ENCODE measurements at places on chromosomes 5 and 9.

DNA sequence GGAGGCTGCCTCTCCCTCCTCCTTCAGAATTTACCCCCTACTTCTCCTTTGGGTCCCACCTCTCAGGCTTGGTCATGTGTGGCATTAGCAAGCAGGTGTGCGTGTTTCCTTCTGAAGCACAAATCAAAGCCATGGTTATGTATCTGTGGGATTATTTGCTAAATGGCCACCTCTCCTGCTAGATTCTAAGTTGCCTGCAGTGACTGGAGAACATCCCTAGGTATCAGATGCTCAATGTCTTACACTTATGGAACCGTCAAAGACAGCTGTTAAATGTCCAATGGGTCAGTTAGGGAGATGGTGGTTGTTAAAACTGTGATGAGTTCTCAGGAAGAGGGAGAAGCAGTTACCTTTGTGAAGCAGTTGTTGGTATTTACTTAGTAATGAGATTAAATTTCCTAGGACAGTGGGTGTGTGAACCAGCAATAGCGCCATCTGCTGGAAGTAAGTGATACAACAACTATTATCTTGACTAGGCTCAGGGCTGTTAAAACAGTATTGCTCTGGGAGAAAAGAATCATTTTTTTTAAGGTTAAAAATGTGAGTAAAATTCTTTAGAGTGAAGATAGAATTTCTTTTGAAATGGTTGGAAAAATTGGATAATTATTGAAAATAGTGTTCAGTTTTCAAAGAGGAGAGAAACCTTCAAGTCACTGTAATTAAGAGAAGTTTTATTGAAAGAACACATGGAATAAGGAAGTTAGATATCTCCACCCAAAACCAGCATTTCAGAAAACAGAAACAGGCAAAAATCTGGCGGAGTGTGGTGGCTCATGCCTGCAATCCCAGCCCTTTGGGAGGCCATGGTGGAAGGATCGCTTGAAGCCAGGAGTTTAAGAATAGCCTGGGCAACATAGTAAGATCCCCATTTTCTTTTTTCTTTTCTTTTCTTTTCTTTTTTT is 71.3 kb downstream of the TMC1 start:
- DNase-seq: peak; percentile 41

- DNase-seq: no peak
Measured at GRCh38 chr9:114671605-114672004, 10.4 kb downstream of the TEX48 start.

GRCh38 chr5:157379983-157380382 is 80.0 kb upstream of the NIPAL4 start:
- no peak for DNase-seq

GRCh38 chr5:33726422-33727165 is 165.2 kb downstream of the ADAMTS12 start:
- DNase-seq: peak; percentile 62

- DNase-seq: no peak
Measured at GRCh38 chr5:11904265-11904906, at the start of gene CTNND2. Gene CTNND2, minus strand, starts transcription at chr5:11904446. Its CDS starts 593 bp downstream, at chr5:11903853.

DNA sequence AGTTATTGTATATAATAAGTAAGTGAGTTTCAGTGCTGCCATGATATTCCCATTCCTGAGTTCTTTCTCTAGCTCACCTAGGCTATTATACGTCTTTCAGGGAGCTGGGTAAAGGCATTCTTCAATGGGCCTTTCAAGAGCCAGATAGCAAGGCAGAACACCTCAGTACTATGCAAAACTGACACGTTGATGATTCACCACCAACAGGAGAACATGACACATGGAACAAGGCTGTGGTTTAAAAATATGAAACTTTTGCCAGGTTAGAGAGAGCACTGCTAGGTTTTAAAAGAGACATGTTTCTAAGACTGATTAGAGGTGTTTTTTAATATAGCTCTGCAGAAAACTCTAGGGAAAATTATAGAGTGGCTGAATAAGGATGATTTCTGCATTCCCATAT is 95.9 kb downstream of the UGCG start:
- DNase-seq: peak; percentile 91

- DNase-seq: peak; percentile 76
Measured at GRCh38 chr5:142671801-142672200, 14.1 kb downstream of the FGF1 start.

DNA sequence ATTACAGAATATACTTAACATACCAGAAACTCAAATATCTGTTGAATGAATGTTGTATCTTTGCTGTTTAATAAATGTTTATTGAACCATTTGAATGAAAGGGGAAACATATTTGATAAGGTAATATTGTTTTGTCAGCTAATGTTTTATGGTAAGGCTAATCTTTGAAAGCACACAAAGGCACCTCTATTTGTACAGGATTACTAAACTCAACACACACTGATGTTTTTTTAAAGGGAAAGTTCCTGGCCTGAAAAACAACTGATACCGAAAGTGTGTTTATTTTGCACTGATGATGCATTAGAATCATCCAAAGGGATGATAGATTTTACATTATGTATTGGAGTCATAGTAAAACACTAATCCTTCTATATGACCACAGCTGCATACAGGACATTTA is 82.5 kb downstream of the ADCY2 start:
- DNase-seq: no peak

- no peak for DNase-seq
Measured at GRCh38 chr5:157892974-157893373, 34.0 kb upstream of the CLINT1 start.

DNA sequence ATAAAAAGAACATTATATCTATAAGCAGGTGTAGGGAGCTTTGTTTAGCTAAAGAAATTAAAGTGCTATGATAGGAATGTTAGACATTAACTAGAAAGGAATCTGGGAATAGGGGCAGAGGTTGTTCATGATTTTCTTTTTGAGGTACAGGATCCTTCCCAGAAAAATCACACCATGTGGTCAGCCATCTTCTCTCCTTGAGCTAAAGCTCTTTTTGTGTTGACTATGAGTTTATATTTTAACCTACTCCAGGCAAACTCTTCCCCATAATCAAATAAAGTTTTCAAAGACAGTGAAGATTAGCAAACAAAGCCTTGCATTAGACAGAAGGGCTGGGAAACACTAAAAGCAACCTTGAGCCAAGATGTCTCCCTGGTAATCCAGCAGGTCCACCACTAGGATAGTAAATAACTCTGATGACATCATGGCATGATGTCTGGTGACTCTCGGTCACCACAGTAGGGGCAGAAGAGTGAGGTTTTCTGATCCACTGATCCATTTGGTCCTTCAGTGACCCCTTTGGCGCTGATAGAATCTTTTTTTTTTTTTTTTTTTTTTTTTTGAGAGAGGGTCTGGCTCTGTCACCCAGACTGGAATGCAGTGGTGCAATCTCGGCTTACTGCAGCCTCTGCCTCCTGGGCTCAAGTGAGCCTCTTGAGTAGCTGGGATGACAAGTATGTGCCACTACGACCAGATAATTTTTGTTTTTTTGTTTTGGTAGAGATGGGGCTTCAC is 30.6 kb upstream of the IL6ST start:
- DNase-seq: no peak

GRCh38 chr5:140202610-140203009 is 27.6 kb downstream of the CYSTM1 start:
- no peak for DNase-seq

- peak; percentile 76 for DNase-seq
Measured at GRCh38 chr5:68505917-68506860, 290.6 kb downstream of the PIK3R1 start.

GRCh38 chr9:120545701-120546550 is 34.0 kb downstream of the CDK5RAP2 start:
- no peak for DNase-seq

DNA sequence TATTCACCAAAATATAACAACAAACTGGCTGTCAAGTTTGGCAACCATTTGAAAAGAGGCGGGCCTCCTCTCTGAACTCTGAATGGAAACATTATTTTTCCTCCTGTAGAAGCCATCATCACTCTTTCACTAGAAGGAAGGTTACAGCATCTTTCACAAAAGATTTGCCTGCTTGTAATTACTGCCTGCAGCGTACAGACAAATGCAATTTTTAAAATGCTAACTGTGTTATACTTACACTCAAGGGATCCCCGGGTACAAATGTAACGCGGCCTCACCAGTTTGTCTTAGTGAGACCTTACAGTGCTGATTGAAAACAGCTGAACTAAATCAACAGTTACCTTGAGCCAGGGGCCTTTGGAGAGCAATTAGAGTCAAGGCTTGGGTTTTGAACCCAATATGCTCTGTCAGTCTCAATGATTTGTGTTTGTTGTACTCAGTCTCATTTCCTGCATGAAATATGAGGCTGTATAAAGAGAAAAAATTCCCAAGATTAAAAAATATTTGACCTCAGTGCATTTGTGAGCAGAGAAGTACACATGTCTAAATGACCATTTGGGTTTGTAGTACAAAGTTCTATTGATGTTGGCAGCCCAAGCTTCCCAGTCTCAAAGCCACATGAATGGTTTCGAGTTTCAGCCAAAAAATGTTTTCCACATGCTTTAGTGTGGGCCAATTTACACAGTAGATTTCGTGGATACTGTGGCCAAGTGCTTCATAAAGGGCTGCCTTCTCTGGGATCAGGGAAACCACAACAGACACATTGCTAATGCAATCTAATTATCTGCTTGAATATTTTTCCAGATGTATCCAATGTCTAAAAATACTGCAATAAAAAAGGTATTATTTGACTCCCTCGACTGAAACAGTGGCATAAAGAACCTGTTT is 500.0 kb downstream of the SPATA31D1 start:
- DNase-seq: peak; percentile 29

DNA sequence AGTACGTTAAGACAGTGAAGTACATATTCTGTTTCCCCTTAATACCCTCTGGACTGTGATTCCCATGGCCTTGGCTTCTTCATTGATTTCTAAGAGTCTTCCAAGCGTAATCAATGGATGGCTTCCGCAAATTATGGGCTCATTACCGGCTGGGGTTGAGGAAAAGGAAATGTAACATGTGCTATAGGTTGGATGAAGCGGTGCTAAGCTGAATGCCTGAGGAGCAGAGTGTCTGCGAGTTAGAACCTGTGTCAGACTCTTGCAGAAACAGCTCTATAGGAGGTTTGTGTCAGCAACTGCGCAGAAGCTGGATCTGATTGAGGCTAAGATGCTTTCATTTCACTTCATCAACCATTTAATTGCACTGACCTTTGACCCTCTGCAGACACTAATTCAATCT is 114.3 kb upstream of the CDH18 start:
- DNase-seq: no peak

GRCh38 chr9:77926371-77926878 is 105.2 kb downstream of the GNAQ start:
- DNase-seq: peak; percentile 71

DNA sequence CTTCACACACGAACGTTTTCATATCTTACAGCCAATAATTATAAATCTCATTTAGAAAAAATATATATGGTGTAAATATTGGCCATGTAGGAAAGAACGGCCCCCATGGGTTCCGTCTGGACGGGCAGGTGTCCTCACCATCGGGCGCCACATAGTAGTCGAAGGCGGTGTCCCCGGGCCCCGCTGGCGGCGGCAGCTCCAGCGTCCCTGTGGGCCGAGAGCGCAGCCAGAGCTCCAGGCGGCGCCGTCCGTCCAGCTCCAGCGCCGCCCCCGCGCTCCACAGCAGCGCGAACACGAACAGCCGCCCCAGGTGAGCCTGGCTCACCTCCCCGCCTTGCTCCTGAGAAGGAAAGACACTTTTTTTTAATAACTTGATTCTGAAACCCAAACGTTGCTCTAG is 134.6 kb downstream of the DNAH5 start:
- DNase-seq: no peak

DNA sequence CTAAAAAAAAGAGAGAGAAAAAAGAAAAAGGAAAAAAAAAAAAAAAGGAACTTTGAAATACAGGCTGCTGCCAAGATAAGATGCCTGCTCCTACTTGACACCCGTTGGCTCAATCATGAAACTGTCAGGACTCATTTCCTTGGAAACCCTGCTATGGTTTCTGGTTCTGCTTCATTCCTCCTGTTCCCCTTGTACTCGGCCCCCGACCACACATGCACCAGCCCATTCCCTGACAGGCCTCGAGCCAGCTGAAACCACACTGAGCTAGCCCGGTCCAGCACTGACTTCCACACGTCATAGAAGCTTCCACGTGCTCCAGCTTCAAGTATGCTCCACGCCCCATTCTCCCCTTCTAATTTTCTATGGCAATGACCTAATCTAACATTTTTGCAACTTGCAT is 93.2 kb downstream of the MYO10 start:
- DNase-seq: no peak

DNA sequence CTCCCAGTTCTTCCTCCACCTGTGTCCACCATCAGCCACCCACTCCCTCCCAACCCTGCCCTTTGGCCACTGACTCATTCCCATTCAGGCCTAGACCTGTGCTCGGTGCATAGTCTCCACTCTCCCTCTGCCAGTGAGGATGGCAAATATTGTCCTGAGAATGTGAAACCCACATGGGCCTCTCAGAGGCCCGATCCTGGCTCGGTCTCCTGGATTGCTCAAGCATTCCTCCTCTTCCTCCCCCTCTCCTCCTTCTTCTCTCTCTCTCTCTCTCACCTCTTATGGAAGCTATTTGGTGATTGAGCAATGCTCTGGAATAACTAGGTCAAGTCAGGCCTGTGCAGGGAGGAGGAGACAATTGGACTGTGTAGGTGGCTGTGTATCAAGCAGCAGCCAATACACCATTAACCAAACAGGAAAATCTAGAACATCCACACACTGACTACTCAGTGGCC is 99.9 kb downstream of the KLF4 start:
- DNase-seq: peak; percentile 60

DNA sequence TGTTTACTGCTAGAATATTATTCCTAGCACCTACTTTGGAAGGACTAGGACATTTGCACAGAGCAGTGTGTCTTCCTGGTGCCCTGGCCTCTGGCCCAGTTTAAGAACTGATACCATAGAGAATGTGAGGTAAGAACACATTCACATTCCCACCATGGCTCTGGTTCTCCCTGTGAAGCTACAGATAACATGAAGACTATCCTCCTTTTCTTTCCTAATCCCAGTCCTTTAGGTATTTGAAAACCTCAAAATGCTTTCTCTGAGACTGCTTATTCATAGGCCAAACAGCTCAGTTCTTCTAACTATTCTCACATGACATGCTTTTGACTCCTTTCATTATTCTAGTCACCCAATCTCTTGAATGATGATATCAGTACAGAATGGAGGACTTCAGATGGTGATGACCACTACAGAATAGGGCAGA is 11.9 kb downstream of the FAM219A start:
- DNase-seq: peak; percentile 6

DNA sequence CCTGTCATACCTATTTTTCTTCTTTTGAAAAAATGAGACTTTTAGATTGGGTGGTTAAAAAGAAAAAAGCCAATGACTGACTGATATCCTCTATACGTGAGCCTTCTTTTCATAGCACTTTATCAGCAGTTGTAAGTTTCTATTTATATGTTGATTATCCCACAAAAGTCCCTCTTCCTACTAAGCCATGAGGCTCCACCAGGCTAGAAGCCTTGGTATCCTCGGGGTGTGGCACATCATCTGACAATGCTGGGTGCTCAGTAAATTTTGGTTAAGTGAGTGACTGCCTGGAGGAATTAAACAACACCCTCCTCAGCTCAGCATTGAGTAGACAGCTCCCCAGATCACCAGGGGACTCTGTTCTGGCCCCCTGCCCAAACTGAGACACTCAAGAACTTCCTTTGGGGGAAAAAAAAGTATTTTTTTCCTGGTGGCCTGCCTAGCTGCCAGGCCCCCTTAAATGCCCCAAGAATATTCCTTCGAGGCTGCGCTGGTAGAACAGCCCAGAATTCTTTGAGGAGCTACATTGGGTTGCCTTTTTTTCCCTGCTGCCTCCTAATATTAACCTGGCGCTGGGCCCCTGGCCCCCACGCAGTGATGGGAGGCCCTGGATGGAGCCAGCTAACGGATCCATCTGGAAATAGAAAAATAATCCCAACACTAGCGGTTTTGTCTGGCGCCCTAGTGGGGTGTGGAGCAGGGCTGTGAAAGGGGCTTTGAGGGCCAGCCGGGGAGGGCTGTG is 23.4 kb upstream of the COL27A1 start:
- no peak for DNase-seq

- no peak for DNase-seq
Measured at GRCh38 chr5:377326-377981, 55.9 kb downstream of the AHRR start.
